Thymus (tissue), 14 donors: ENCODE measurements at places on chromosomes 11 and 22. TPM values are rescaled to one million over a fixed set of nuclear protein-coding genes. Genes with fewer than 3 reads are reported as not detected.
A peak's percentile ranks its signal among the peaks of the same experiment; 100 is the strongest.

- no peaks in the 10 kb centered on the region for H3K4me1 ChIP-seq
- no peak overlapping the region for H3K27ac ChIP-seq
- no peaks in the 10 kb centered on the region for H3K36me3 ChIP-seq
- H3K27me3 ChIP-seq: no peaks in the 10 kb centered on the region
Observed at GRCh38 chr11:116312570-116313391, 460.0 kb downstream of the BUD13 start.

GRCh38 chr22:35434061-35434710 lies 34.2 kb downstream of the MCM5 start:
- peaks cover 39% of the 10 kb centered on the region for H3K36me3 ChIP-seq
- H3K27me3 ChIP-seq: no peaks in the 10 kb centered on the region
- H3K4me3 ChIP-seq: no peak overlapping the region
- H3K27ac ChIP-seq: no peak overlapping the region

DNA sequence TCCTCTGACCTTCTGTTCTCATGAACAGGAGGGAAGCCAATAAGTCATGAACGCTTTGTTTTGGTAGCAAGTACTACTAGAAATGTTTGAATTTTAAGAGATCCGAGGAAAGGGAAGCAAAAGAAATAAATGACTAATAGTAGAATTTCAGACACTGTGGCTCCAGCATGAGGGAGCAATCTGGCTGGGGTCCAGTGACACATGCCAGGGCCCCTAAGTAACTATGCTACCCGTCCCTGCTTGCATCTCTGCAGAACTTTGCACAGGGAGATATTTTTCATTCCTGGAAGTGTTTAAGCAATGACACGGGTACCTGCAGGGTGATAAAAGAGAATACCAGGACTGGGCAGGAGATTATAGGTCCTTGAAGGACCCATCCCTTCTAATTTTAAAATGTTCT lies 7.3 kb upstream of the ADAMTS8 start:
- peaks cover 5% of the 10 kb centered on the region for H3K27me3 ChIP-seq
- no peak for DNase-seq
- no peak overlapping the region for H3K27ac ChIP-seq
- H3K4me3 ChIP-seq: no peak overlapping the region

GRCh38 chr11:36354221-36355003 lies 58.3 kb downstream of the PRR5L start:
- no peak for DNase-seq
- no peak overlapping the region for H3K27ac ChIP-seq
- H3K27me3 ChIP-seq: no peaks in the 10 kb centered on the region

- H3K27me3 ChIP-seq: peaks cover 14% of the 10 kb centered on the region
- H3K27ac ChIP-seq: no peak overlapping the region
- no peak overlapping the region for H3K4me3 ChIP-seq
- no peaks in the 10 kb centered on the region for H3K36me3 ChIP-seq
Observed at GRCh38 chr11:1670905-1671371, 26.1 kb upstream of the KRTAP5-6 start.

DNA sequence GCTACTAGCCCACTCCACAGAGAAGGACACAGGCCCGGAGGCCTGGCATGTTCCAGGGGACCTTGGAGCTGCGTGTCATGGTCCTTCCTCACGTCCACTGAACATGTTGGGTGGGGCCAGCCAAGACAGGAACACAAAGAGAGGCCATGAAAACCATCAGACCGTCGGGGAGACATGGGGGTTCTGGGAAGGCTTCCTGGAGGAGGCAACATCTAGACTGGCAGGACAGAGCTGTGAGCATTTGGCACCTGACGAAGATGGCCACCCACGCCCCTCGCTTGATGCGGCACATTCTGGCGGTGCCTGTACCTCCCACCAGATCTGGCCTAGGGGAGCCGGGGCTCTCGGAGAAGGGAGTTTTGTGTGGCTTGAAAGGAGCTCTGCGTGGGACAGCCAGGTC lies 24.7 kb upstream of the ARHGAP8 start:
- H3K4me3 ChIP-seq: no peak overlapping the region
- no peaks in the 10 kb centered on the region for H3K36me3 ChIP-seq
- no peak for DNase-seq
- H3K27ac ChIP-seq: no peak overlapping the region

- no peaks in the 10 kb centered on the region for H3K27me3 ChIP-seq
- H3K27ac ChIP-seq: no peak overlapping the region
- no peaks in the 10 kb centered on the region for H3K36me3 ChIP-seq
- DNase-seq: no peak
- no peak overlapping the region for H3K4me3 ChIP-seq
Observed at GRCh38 chr11:38538866-38539680, 1941.0 kb upstream of the RAG2 start.

DNA sequence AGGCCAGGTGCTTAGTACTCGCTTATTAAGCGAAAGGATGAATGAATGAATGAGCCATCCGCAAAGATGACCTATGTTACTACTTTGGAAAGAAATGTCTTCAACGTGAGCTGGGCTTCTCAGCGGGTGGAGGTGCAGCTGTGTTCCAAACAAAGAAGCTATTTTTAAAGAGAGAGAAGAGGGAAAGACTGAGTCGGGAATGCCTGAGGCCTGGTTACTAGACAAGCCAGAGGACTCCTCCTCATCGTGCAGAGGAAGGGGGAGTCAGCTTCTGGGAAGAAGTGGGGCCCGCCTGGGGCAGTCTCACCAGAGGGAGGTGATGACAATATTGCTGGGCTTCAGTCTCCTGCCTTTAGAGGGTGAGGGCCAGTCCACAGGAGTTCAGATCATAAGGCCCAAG lies 30.4 kb upstream of the CD5 start:
- H3K36me3 ChIP-seq: no peaks in the 10 kb centered on the region
- no peak for DNase-seq
- peaks cover 65% of the 10 kb centered on the region for H3K4me1 ChIP-seq

- H3K4me3 ChIP-seq: no peak overlapping the region
- no peaks in the 10 kb centered on the region for H3K36me3 ChIP-seq
- peaks cover 4% of the 10 kb centered on the region for H3K27me3 ChIP-seq
Observed at GRCh38 chr11:119683783-119684182, 45.2 kb downstream of the NECTIN1 start.

DNA sequence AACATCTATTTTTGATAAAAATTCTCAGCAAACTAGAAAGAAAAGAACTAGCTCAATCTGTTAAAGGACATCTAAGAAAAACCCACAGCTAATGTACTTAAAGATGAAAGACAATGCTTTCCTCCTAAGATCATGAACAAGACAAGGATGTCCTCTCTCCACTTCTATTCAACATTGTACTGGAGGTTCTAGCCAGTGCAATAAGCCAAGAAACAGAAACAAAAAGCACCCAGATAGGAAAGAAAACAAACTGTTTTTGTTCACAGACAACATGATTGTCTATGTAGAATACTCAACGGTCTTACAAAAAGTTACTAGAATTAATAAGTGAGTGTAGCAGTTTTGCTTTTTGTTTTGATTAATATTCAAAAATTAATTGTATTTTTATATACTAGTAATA lies 7.8 kb downstream of the CD3D start:
- H3K27ac ChIP-seq: peak overlapping the region; percentile 51
- DNase-seq: no peak
- peaks cover 44% of the 10 kb centered on the region for H3K36me3 ChIP-seq
- H3K27me3 ChIP-seq: no peaks in the 10 kb centered on the region

GRCh38 chr22:17729561-17729960 lies 44.7 kb downstream of the BID start:
- H3K4me3 ChIP-seq: no peak overlapping the region
- H3K4me1 ChIP-seq: peaks cover 15% of the 10 kb centered on the region
- no peaks in the 10 kb centered on the region for H3K27me3 ChIP-seq
- peaks cover 54% of the 10 kb centered on the region for H3K36me3 ChIP-seq

DNA sequence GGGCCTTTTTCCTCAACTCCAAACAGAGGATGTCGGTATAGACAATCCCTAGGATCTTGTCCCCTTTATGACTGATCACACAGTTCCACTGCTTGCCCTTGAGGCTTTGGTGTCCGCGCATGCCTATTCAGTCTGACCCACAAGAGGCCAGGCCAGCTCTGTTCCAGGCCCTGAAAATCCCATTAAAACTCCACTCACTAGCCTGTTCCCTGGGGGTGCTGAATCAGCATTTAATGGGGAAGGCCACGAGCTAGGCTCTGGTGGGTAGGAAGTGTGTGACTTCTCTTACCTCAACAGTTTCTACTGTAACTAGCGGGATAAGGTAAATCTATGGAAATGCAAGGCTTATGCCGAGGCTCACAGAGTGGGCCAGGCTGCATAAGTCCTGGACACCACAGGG lies 117.7 kb downstream of the PTPRJ start:
- H3K27me3 ChIP-seq: no peaks in the 10 kb centered on the region
- no peak for DNase-seq
- no peaks in the 10 kb centered on the region for H3K4me1 ChIP-seq

GRCh38 chr22:26610072-26610958 lies 7.5 kb downstream of the CRYBB1 start:
- DNase-seq: no peak
- H3K27me3 ChIP-seq: no peaks in the 10 kb centered on the region
- no peaks in the 10 kb centered on the region for H3K4me1 ChIP-seq
- H3K36me3 ChIP-seq: no peaks in the 10 kb centered on the region
- H3K27ac ChIP-seq: no peak overlapping the region

GRCh38 chr22:35482311-35482710 lies 58.3 kb upstream of the RASD2 start:
- H3K27ac ChIP-seq: no peak overlapping the region
- no peaks in the 10 kb centered on the region for H3K36me3 ChIP-seq
- no peaks in the 10 kb centered on the region for H3K4me1 ChIP-seq
- no peak overlapping the region for H3K4me3 ChIP-seq
- DNase-seq: no peak

DNA sequence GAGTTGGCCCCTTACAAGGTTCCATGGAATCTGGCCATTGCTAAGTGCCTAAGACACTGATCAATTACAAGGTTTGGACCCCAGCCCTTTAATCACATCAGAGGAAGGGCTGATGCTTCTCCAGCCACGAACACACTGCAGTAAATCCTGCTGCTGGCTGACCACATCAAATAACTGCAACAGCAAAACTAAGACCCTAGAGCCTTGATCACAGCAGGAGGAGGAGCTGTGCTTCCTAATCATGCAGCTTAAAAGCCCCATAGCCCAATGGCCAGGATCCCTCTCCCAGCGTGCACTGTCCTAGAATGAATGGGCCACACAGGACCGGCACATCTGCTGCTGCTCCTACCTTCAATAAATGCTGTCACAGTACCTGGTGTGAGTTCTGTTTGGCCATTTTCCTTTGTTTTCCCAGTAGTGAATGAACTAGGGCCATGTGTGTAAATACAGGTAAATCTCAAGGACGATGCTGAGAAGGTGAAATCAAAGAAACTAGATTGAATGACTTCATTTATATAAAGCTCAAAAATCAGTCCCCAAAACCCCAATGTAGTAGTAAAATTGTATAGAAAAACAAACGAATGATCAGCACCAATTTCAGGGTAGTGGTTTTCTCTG lies 12.7 kb downstream of the ZP1 start:
- no peak overlapping the region for H3K4me3 ChIP-seq
- H3K27me3 ChIP-seq: no peaks in the 10 kb centered on the region
- H3K36me3 ChIP-seq: peaks cover 14% of the 10 kb centered on the region
- no peak for DNase-seq
- H3K27ac ChIP-seq: no peak overlapping the region

DNA sequence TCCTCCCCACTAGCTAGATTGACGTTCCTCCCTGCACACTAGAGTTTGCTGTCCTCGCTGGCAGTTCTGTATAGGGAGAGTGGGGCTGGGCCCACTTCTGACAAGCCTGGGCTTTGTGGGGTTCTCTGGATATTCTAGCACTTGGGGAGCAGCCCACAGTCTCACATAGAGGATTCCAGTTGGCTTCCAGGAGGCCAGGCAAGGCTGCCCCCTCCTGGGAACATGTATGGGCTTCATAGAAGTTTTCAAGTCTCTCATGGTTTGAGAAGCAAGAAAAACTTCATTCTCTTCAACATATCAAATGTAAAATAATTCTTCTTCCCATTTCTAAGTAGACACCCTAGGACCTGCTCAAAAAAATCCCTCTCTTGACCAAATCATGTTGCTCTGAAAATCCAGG lies 87.5 kb downstream of the NAV2 start:
- no peaks in the 10 kb centered on the region for H3K27me3 ChIP-seq
- no peaks in the 10 kb centered on the region for H3K36me3 ChIP-seq
- DNase-seq: no peak
- H3K27ac ChIP-seq: no peak overlapping the region

DNA sequence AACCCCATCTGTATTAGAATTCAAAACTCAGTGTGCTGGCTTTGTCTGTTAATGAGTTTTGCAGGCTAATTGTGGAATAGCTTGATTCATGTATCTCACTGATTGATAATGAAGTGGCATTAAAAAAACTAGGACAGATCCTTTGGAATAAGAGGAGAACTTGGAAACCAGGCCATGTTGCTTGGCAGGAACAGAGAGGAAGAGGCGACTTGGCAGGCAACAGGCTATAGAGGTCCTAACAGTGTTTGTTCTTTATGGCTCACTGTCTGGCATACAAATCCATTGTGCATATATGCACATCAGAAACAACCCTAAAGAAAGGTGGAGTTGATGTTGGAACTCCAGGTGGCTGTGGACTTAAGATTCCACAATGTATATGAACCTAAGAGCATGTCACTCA lies 17.4 kb upstream of the OR9I1 start:
- no peaks in the 10 kb centered on the region for H3K36me3 ChIP-seq
- H3K27ac ChIP-seq: no peak overlapping the region
- no peak overlapping the region for H3K4me3 ChIP-seq
- no peak for DNase-seq

- no peak overlapping the region for H3K4me3 ChIP-seq
- DNase-seq: peak; percentile 64
- H3K36me3 ChIP-seq: peaks cover 27% of the 10 kb centered on the region
- H3K27ac ChIP-seq: no peak overlapping the region
Observed at GRCh38 chr11:118198370-118198769, 21.9 kb upstream of the SCN2B start.

DNA sequence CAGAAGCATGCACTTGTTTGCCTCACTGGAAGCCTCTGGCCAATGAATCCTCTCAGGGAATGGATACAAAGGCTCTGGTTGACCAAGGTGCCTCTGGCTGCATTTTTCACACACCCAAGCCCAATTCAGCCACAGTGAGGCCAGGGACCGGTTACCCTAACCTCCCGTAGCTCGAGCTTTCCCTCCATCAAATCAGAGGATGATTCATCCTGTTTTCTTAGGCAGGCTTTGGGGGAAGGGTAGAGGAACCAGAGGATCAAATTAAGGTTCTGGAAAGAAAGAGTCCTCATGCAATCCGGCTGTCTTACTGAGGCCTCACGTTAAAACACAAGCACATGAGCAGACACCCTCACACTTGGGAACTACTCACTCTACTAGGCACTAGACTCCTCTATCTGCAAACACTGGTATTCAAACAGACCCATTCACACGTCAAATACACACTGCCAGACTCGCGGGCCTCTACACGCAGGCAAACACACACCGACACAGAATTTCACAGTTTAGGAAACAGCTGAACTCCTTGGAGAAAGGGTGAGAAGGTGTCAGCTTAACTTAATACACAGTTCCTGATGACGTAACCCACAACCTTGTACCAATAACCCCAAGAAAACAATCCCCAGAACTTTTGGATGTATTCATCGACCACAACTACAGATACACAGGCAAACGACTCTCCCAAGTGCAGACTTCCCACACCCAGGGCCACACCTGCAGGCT lies 12.4 kb downstream of the NRXN2 start:
- H3K27ac ChIP-seq: no peak overlapping the region
- no peaks in the 10 kb centered on the region for H3K36me3 ChIP-seq
- DNase-seq: no peak
- peaks cover 73% of the 10 kb centered on the region for H3K27me3 ChIP-seq
- no peak overlapping the region for H3K4me3 ChIP-seq

- no peak overlapping the region for H3K4me3 ChIP-seq
- no peak overlapping the region for H3K27ac ChIP-seq
- peaks cover 49% of the 10 kb centered on the region for H3K27me3 ChIP-seq
- DNase-seq: no peak
Observed at GRCh38 chr22:38203855-38204514, 2.2 kb downstream of the MAFF start.

ATG16L2 gene
- 10.6 TPM for total RNA-seq

CYB561A3 gene
- total RNA-seq: 16.0 TPM

FKBP2 gene
- 45.0 TPM for total RNA-seq

MS4A8 gene
- total RNA-seq: 0.14 TPM

PGA5 gene
- 0.19 TPM for total RNA-seq

CDC42EP2 gene
- 0.33 TPM for total RNA-seq

LDHAL6A gene
- total RNA-seq: not detected
